CD4-positive, alpha-beta T cell treated with Interleukin-10 for 1 hour (primary cell): ENCODE measurements at places on chromosomes 1 and 21.

GRCh38 chr1:211261229-211261628 is 2.1 kb downstream of the RCOR3 start:
- no peak for DNase-seq

DNA sequence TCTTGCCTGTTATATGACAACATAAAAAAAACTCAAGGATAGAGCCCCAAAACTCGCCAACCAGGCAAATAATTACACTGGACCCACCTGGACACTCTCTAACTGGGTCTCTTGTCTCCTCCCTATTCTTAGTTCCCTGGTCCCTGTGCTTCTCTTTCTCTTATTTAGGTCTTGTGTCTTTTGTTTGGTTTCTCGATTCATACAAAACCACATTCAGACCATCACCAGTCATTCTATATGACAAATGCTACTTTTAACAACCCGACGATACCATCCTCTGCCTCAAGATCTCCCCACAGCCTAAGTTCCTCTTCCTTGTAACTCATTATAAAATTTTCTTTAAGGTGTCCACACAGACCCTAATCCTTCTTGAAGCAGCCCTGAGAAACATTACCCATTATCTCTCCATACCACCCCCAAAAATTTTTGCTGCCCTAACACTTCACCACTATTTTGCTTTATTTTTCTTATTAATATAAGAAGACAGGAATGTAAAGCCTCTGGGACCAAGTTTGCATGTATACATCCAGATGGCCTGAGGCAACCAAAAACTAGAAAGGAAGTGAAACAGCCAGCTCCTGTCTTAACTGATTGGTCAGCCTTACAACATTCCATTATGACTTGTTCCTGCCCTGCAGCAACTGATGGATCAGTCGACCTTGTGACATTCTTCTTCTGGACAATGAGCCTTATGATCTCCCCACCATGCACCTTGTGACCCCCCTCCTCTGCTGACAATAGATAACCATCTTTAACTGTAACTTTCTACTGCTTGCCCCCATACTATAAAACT is 638.2 kb downstream of the AMY1C start:
- no peak for DNase-seq

DNA sequence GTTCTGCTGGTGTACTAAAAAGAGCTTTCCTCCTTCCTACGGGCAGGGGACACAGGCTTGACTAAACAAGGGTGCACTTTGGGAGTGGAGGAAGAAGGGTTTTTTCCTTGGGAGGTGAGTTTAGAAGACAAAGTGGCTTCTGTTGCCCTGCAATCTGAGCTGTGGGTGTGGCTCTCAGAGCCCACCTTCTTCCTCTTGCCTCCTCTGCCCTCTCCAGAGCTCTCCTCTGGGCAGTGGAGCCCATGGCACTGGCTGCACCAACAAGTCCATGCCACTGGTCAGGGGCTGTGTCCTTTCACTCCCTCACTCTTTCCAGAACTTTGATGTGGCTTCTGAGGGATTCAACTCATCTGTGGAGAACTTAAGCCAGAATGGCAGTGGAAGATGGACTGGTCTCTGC is 25.6 kb upstream of the PSMB2 start:
- DNase-seq = no peak

DNA sequence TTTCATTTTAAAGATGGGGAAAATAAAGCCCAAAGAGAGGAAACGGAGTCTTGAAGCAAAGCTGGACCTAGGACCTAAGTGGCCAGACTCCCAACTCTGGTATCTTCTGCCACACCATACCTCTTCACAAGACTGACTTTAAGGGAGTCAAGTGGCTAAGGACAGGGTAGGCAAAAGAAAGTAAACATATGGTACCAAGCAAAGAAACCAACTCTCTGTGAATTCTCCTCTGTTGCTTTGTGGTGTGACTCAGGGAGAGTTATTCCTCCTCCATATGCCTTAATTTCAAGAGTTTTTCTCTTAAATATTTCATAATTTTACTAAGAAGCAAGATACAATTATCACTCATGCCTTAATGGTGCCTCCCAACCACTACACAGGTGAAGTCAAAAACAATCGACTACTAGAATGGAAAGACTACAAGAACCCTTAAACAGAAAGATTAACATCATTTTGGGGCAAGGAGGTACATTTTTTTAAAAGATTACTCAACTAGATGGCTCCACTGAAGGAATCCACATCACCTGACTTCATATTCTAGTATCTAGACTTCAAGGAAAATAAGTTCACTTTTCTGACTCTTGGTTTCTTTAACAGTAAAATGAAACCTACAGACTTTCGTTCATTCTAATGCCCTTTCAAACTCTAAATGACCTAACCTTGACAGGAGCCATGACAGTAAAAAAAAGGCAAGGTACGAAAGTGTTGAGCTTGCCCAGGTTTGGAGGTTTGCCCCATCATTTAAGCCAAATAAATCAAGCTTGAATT is 44.2 kb downstream of the LUZP1 start:
- DNase-seq = no peak

GRCh38 chr1:79089946-79090345 is 83.4 kb upstream of the ADGRL4 start:
- no peak for DNase-seq

DNA sequence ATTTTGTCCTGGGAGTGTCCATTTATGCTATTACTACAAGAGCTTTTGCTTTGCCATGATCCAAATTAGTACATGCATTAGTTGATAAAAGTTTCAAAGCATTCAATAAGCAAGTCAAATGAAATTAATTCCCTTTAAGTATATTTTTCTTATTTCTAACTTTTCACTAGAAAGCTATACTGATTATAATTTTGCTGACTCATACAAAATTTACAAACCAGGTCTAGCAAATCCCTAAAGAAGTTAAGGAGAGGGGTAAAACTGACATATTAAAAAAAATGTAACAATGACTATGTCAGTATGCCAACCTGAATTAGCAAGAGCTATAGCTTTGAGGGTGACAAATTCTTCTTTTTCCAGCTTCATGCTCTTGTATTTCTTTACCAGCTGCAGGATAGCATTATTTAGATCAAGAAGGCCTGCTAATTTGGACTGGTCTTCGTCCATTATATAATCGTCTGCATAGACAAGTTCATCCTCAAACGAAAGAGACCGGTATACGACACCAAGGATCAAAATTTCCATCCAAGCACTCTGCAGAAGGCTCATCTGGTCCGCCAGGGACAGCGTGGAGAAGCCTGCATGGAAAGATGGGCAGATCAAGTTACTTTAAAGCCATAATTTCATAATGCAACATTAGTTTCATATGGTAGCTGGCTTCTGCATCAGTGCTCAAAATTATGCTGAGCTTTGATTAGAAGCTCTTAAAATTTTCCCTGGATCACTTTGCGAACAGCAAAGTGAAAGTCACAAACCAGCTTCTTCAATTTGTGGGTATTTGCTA is 95.8 kb upstream of the USH2A start:
- DNase-seq = no peak

DNA sequence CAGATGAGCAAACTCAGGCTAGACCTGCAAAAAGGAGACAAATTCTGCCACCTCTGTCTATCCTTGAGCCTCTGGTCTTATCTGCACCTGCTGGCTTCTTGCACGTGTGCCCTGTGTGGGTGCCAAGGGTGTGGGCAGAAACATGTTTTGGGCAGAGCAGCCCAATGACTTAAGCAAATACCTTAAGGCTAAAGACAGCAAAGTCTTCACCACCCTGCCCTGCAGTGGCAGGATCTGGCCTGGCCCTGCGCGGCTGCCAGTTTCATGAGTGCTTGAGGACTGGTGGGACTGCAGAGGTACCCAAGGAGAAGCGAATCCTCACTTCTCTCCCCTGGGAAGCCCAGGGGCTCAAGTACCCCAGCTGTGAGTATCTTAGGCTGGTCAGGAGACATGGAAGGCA is 3.8 kb upstream of the SLC26A9 start:
- no peak for DNase-seq
